ENCODE measurements at places on chromosomes 5 and 9. TPM values are rescaled to one million over a fixed set of nuclear protein-coding genes. Genes with fewer than 3 reads are reported as not detected.

Gene FXN
- 8.9 TPM for total RNA-seq

Gene UQCRQ
- total RNA-seq: 185 TPM

Gene PRDM9
- not detected for total RNA-seq

Gene SLC6A19
- total RNA-seq: not detected

Gene CAVIN4
- not detected for total RNA-seq

Gene PCDHGA1
- not detected for total RNA-seq

Gene TMEM167A
- total RNA-seq: 43.0 TPM
